Stimulated activated CD4-positive, alpha-beta T cell treated with anti-CD3 and anti-CD28 coated beads, Interleukin-2, amount 100 ng/mL, for 4 hours (primary cell): ENCODE measurements at places on chromosomes 12 and 14.
A peak's percentile ranks its signal among the peaks of the same experiment; 100 is the strongest.

DNA sequence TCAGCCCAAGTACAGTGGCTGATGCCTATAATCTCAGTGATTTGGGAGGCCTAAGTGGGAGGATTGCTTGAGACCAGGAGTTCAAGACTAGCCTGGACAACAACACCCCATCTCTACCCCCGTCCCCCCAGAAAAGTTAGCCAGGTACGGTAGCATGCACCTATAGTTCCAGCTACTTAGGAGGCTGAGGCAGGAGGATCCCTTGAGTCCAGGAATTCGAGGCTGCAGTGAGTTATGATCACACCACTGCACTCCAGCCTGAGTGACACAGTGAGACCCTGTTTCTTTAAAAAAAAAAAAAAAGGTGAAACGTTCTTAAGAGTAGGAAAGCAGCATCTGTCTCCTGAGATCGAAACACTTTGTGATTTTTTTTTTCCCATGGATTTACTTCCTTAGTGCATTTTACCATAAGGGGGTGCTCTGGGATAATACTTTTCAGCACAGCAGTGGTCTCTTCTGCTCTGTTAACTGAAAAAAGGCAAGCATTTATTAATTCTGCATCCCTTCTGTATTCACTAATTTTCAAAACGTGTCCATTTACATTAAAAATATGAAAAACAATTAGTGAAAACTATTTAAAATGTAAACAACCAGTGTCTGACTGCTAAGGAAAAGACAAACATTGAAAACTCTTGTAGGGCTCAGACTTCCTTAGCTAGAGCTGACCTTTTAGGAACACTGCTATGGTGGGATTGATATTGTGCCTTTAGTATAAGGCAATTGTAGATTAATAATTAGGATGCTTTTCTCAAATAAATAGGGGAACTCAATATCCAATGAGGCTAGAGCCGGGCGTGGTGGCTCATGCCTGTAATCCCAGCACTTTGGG lies 31.2 kb upstream of the USP44 start:
- DNase-seq: no peak

- DNase-seq: no peak
Measured at GRCh38 chr12:51011955-51012354, 14.2 kb downstream of the SLC11A2 start.

GRCh38 chr14:24435998-24436354 lies 6.2 kb downstream of the KHNYN start:
- DNase-seq: no peak

- DNase-seq: no peak
Measured at GRCh38 chr14:33210311-33210710, 271.6 kb downstream of the NPAS3 start.

- no peak for DNase-seq
Measured at GRCh38 chr14:88955455-88955854, 131.0 kb downstream of the TTC8 start.

DNA sequence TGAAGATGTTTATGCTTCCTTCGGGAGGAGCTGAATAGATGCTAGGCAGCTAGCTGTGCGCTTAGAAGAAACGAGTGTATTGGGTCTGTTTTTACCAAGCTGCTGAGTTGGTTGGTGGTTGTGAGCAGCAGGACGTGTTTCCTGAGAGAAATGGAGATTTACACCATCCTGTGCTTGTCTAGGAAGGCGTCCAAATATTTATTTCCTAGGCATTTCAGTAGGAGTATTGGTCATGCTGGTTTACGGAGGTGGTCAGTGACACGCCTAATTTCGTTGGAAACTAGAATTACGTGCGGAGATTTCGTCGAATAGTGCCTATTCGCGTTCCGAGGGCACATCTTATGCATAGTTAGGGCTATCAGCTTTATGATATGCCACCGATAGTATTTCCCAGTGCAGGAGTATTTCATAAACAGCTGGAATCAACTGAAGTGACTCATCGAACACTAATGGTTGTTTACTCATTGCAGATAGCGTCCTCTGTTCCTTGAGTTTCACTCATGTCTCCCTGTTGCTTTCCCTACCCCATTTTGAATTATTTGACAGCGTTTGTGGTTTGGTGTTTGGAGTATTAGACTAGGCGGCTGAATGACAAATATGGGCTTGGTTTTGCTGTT lies 780 bp downstream of the TBC1D15 start:
- no peak for DNase-seq

GRCh38 chr14:92489394-92490238 lies 24.0 kb upstream of the RIN3 start:
- DNase-seq: no peak

GRCh38 chr12:15522574-15523187 lies 200.4 kb downstream of the PTPRO start:
- DNase-seq: no peak

- DNase-seq: no peak
Measured at GRCh38 chr14:73753887-73754795, 40.0 kb upstream of the PNMA1 start.

DNA sequence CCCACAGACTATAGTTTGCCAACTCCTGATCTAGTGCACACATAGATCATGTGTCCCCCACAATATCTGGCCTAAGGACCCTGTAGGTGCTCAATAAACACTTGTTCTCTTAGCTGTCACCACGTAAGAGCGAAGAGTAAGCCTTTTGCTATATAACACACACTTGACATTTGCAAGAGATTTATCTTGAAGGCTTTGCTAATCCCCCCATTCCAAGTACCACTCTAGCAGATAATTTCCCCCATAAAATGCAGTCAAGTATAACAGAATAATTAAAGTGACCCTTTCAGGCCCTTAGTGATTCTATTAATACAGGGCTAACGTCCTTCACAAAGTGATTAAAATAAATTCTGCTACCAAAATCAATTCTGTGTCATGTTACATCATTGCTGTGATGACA lies 87.5 kb downstream of the PLXNC1 start:
- no peak for DNase-seq

DNA sequence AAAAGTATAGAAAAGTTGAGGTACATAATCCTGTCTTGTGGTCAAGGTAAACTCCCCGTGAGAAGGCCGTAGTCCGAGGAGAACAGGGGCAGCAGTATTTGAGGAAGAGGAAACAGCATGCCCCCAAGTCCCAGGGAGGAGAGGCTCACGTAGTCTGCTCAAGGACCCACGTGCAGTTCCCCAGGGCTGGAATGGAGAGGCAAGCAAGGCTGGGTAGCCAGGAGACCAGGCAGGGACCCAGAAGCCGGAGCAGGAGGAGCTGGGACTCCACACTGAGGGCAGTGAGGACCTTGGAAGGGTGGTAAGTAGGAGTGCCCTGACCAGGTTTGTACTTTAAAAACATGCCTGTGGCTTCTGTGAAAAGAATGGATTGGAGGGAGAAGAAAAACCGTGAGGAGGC lies 100.0 kb downstream of the EGLN3 start:
- DNase-seq: no peak

GRCh38 chr12:114638790-114639435 lies 45.1 kb downstream of the TBX3 start:
- DNase-seq: no peak

DNA sequence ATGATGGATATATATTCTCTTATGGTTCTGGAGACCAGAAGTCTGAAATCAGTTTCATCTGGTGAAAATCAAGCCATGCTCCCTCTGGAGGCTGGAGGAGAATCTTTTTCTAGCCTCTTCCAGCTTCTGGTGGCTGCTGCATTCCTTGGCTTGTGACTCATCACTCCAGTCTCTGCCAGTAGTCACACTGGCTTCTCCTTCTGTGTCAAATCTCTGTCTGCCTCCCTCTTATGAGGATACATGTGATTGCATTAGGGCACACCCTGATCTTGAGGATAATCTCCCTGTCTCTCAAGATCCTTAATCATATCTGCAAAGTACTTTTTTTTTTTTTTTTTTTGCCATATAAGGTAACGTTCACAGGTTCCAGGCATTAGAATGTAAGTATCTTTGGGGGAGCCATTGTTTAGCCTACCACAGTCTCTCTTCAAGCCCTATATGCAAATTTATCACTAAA lies 17.7 kb downstream of the DNAL1 start:
- DNase-seq: no peak

DNA sequence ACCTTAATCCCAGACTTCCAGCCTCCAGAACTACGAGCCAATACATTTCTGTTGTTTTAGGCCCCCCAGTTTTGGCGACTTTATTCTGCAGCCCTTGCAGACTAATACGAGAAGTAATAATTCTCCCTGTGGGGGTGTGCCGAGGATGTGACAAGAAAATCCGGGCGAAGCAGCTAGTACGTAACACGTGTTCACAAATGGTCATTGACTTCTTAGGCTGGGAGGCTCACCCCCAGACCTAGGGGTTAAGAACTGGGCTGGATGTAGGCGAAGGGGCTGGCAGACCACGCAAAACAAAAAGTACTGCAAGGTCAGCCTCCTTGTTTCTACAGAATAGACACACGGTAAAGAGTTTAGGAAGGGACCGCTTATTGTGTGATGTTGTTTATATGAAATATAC lies 69.8 kb upstream of the ESRRB start:
- no peak for DNase-seq

DNA sequence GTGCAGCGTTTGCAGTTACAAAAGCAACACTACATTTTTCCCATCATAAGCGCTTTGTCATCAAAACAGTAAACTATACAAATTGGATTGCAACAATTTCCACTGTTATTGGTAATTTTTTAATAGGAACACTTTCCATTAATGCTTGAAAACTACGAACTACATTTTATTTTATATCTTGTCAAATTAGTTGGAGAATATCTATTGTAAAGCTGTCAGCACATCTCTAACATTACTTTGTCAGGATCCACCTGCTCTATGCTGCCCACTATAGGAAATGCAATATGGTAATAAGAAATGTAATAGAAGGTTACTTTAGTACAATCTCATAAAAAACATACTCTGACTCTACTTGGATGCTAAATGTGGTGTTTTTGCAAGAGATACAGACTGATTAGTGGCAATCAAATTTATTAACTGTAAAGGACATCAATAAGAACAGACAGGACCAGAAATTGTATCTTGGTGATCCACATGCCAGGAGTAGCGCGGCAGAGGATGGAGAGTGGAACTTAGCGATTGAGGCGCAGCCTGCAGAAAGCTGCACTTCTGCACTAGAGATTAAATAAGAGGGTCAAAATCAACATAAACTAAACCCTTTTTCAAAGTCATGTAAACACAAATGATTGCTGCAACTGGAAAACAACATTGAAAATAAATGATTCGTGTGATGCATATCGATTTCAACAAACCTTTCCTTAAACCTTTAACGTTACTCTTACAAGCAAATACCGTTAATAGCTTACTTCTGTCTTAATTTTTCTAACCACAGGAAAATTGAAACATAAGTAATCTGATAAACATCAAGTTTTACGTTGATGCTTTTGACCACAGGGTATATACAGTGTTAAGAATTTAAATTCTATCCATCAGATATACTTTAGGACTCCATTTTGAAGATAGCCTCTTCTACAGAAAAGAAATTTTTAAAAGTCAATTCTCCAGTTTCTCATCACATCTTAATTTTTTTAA lies 3.6 kb upstream of the ARID2 start:
- DNase-seq: peak; percentile 4

GRCh38 chr14:64467101-64467500 lies 1.8 kb downstream of the AKAP5 start:
- DNase-seq: no peak

DNA sequence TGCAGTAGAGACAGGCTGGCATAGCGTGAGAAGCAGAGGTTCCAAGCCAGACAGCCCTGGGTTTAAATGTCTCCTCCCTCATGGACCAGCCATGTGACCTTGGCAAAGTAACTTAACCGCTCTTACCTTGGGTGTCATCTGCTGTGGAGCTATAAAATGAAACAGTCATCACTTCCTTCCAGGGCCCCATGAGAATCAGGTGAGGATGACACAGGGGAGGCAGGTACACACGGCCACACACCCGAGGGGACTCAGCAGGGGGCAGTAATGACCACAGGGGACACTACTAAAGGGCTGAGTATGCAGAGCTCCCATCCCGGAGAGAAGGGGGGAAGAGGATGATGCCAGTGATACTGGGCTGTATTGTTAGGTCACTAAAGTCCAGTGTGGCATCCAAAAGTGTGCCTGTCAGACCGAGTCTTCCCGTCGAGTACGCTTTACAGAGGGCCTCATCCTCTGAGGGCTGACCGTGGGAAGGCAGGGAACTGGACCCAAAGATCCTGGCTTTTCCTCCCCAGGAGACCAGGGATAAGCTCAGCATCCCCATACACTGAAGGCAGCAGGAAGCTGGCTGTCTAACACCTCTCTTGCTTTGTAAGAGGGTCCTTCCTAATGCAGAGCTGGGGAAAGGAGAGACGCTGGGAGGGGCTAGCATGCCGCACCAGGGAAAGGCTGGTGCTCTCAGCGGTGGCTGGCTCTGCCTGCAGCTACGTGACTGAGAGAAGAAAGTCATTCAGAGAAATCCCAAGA lies 94.2 kb downstream of the SINHCAF start:
- DNase-seq: no peak

DNA sequence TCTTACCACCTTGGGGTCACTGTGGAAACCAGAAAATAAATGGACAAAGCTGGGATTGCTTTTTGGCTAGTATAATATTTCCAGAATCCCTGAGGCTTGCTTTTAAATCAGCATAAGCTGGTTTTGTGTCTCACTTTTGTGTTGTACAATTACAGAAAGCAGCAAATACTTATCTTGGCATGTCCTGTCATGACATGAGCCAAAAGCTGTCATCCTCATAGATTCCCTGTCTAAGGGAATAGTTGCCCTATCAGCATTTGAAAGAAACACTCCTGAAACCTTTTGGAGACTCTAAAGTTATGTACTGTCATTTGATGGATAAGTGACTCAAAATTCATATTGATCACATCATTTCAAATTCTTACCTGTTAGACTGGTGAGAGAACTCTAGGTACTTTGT lies 987.2 kb downstream of the NRXN3 start:
- no peak for DNase-seq

DNA sequence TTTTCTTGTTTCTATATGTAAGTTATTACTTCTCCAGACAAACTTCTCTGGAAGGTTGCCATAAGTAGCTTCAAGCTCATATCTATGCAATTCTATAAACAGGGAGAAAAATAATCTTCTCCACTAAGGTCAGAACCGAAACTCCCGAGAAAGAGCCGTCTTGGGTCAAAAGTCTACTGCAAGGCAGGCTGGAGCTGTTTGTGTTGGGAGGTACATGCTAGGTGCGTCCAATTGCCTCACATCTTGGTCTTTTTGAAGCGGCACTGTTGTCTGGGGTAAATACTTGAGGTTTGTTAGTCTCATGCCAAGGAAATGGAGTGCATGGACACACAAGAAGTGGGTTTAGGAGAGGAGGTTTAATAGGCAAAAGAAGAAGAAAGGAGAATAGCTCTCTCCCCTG lies 674.7 kb upstream of the TMEM132C start:
- DNase-seq: no peak

DNA sequence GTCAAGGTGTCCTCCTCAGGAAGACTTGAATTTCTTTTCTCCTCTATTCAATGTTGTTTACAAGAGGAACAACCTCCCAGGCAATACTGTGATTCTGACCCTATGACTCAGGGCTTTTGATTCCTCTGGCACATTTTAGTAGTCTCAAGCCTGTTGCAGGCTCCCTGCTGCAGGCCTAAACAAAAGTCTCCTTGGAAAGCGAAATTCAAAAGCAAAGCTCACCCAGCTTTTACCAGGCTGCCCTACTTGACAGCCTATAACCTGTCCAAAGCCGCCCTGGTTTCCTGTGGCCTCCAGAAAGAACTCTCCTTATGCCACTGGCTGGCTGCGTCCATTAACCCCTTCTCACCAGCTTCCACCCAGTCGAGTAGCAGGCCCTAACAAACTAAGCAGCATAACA lies 11.6 kb downstream of the FGD6 start:
- DNase-seq: no peak
